ENCODE measurements at places on chromosomes 13 and 19.
A peak's percentile ranks its signal among the peaks of the same experiment; 100 is the strongest.

DNA sequence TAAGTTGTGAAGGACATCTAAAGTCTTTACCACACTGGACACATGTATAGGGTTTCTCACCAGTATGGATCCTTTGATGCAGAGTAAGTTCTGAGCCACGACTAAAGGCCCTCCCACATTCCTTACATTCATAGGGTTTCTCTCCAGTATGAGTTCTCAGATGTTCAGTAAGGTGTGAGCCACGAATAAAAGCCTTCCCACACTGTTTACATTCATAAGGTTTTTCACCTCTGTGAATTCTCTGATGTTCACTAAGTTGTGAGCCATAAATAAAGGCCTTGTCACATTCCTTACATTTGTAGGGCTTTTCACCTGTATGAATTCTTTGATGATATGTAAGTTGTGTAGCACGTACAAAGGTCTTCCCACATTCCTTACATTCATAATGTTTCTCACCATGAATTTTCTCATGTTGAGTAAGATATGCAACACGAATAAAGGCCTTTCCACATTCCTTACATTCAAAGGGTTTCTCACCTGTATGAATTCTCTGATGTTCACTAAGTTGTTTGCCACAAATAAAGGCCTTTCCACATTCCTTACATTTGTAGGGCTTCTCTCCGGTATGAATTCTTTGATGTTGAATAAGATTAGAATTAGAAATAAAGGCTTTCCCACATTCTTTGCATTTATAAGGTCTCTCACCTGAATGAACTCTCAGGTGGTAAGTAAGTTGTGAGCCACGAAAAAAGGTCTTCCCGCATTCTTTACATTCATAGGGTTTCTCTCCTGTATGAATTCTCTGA is 29.8 kb downstream of the ZNF571 start:
- no peaks in the 10 kb centered on the region for H3K27me3 ChIP-seq
- no peak overlapping the region for H3K27ac ChIP-seq
- H3K4me3 ChIP-seq, result peak overlapping the region; percentile 19
- no peaks in the 10 kb centered on the region for H3K4me1 ChIP-seq

DNA sequence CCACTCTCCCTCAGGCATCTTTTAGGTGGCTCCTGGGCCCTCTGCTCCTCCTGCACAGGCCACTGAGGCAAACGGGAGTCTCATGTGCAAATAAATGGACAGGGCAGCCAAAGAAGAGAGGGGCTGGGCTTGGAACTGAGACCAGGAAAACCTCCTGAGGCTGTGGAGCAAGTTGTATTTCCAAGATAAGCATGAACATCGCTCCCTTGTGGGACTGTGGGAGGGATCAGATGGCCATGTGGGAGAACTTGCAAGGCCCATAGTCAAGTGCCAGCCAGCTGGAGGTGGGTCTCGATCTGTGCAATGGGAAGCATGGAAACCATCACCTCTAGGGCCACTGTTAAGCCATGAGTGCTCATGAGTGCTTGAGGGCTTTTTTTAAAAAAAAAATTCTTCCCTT is 24.9 kb downstream of the MED26 start:
- H3K27ac ChIP-seq, result no peak overlapping the region
- no peak overlapping the region for H3K4me3 ChIP-seq
- H3K27me3 ChIP-seq, result no peaks in the 10 kb centered on the region
- peaks cover 18% of the 10 kb centered on the region for H3K4me1 ChIP-seq
- no peaks in the 10 kb centered on the region for H3K36me3 ChIP-seq
- no peak for DNase-seq

DNA sequence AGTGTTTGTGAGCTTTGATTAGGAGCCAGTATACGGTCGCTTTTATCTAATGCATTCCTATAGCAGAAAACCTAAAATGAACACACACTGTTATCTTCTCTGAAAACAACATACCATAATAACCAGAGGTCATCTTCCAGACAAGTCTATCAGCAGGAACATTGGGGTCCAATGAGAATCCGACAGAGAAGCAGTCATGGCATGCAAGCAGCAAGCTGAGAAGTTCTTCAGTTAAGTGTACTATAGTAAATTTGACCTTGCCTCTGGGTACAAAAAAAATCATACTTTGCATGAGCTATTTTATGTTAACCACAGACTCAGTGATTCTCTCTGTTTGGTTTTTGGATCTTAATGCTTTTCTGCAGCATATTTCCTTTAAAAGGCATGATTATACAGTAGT is 1505.1 kb downstream of the PCDH9 start:
- no peaks in the 10 kb centered on the region for H3K36me3 ChIP-seq
- H3K4me1 ChIP-seq, result no peaks in the 10 kb centered on the region
- H3K27ac ChIP-seq, result no peak overlapping the region
- H3K27me3 ChIP-seq, result no peaks in the 10 kb centered on the region
- no peak overlapping the region for H3K4me3 ChIP-seq
- no peak for DNase-seq

- H3K4me3 ChIP-seq, result peak overlapping the region; percentile 96
- H3K27ac ChIP-seq, result peak overlapping the region; percentile 100
- H3K4me1 ChIP-seq, result peaks cover 95% of the 10 kb centered on the region
- no peak for DNase-seq
These were observed 7.2 kb downstream of the ACTN4 start for GRCh38 chr19:38654628-38655055.

DNA sequence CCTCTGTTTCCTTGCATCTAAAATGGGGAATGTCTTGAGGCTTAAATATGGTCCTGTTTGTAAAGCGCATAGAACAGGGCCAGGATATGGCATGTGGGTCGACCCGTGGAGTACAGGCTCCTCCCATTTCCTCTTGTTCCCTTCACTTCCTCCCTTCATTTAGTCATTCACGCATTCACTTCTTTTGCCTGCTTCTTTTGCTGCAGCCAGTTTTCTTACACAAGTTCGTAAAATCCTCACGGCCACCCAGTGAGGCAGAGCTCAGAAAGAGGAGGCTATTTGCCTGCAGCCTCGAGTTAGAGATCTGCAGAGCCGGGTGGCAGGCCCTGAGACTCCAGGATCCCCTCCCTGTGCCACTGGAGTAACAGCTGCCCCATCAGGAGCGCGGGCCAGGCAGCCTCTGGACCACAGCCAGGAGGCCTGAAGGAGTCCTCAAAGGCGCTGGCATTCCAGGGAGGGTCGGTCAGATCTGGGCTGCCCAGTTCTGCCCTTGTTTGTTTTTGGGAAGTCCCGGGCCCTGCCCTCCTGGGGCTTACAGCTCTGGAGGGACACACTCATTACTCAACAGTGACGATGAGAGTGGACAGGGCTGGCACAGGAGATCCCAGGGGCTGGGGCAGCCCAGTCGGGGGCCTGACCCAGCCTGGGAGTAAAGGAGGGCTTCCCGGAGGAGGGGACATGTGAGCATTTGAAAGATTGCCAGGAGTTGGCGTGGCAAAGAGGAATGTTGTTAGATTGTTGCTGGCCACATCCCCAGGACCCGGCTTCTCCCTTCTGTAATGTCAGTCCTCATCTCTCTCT is 4.6 kb downstream of the PPP5C start:
- H3K4me3 ChIP-seq, result peak overlapping the region; percentile 16
- H3K27me3 ChIP-seq, result no peaks in the 10 kb centered on the region
- peak overlapping the region; percentile 71 for H3K27ac ChIP-seq
- peaks cover 30% of the 10 kb centered on the region for H3K4me1 ChIP-seq
- peak; percentile 47 for DNase-seq

- H3K4me1 ChIP-seq, result peaks cover 36% of the 10 kb centered on the region
- H3K27ac ChIP-seq, result peak within 1 kb of the TSS; percentile 83
- H3K4me3 ChIP-seq, result peak within 1 kb of the TSS; percentile 90
- H3K36me3 ChIP-seq, result peaks cover 16% of the 10 kb centered on the region
These were observed at the start of gene SLC35E1 for GRCh38 chr19:16572332-16573211. Gene SLC35E1, minus strand, starts transcription at chr19:16572415. Its CDS starts 51 bp downstream, at chr19:16572364.

All from thoracic aorta (tissue), 2 donors.